Smooth muscle cell of trachea (primary cell): ENCODE measurements at places on chromosomes 2 and 18. TPM values are rescaled to one million over a fixed set of nuclear protein-coding genes. Genes with fewer than 3 reads are reported as not detected.

CTAGE1 gene
- under 0.01 TPM in 1 of 2 replicates, not detected in the other for total RNA-seq

NEU4 gene
- total RNA-seq = under 0.01 TPM in 1 of 2 replicates, not detected in the other

SLC35G4 gene
- total RNA-seq = not detected in 2 replicates

GATA6 gene
- 5.7 and 7.9 TPM in 2 replicates for total RNA-seq

INPP5D gene
- total RNA-seq = 0.15 and 1.5 TPM in 2 replicates

TXNDC2 gene
- under 0.01 TPM in 2 replicates for total RNA-seq

AQP12A gene
- not detected in 2 replicates for total RNA-seq

PIEZO2 gene
- total RNA-seq = 0.87 and 3.0 TPM in 2 replicates

ACMSD gene
- not detected in 2 replicates for total RNA-seq

FOSL2 gene
- 45.2 and 96.1 TPM in 2 replicates for total RNA-seq

UNC80 gene
- total RNA-seq = not detected in 2 replicates

CELF4 gene
- total RNA-seq = not detected in 2 replicates

CNTNAP5 gene
- total RNA-seq = not detected in 2 replicates

TSN gene
- 42.7 and 60.9 TPM in 2 replicates for total RNA-seq

SIX2 gene
- total RNA-seq = 0.17 TPM in 1 of 2 replicates, not detected in the other

DSG4 gene
- not detected in 2 replicates for total RNA-seq

VIL1 gene
- not detected in 2 replicates for total RNA-seq

TCF4 gene
- total RNA-seq = 35.7 and 110 TPM in 2 replicates

ABHD1 gene
- under 0.01 and 0.15 TPM in 2 replicates for total RNA-seq

GLI2 gene
- 3.2 and 13.1 TPM in 2 replicates for total RNA-seq

TNS1 gene
- total RNA-seq = 114 and 121 TPM in 2 replicates

ARHGAP28 gene
- total RNA-seq = 13.4 and 21.5 TPM in 2 replicates

SPATA3 gene
- total RNA-seq = not detected in 2 replicates

TSPYL6 gene
- under 0.01 TPM in 1 of 2 replicates, not detected in the other for total RNA-seq

TUBA3E gene
- total RNA-seq = not detected in 2 replicates

GPR45 gene
- total RNA-seq = not detected in 2 replicates

CFAP221 gene
- not detected in 2 replicates for total RNA-seq

DYSF gene
- total RNA-seq = 0.15 and 0.17 TPM in 2 replicates

MYO7B gene
- under 0.01 TPM in 1 of 2 replicates, not detected in the other for total RNA-seq

KLHL14 gene
- not detected in 2 replicates for total RNA-seq

LHCGR gene
- not detected in 2 replicates for total RNA-seq

LRRC30 gene
- total RNA-seq = not detected in 2 replicates

BMP10 gene
- total RNA-seq = not detected in 2 replicates

SULT1C2 gene
- total RNA-seq = 0.44 and 0.50 TPM in 2 replicates
